ENCODE measurements at places on chromosomes 4 and X.

GRCh38 chrX:262381-262909 is 18.7 kb upstream of the PLCXD1 start:
- no peak for DNase-seq

GRCh38 chrX:120468071-120468470 is 1.0 kb downstream of the LAMP2 start:
- DNase-seq = no peak

DNA sequence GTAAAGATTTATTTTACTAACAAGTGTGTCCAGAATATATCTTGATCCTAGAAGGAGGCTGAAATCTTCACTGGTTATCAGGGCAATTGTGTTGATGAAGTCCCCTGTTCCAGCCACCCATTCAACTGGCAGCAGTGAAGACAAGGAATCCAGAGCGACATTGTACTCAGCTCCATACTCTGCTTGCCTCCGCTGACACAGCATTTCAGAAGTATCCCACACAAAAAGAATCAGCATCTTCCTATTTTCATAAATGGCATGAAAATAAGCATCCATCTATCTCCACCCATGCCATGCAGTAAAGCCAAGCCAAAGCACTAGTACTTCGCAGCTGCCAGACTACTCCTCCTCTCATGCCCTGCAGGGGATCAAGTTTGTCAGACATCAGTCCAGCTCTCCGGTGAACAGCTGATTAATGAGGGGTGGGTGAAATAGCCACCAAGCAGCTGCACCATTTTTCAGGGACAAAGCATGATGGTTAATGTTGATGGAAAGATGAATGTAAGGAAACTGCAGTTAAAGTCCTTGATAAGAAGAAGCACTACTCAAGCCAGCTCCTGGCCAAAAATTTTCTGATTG is 54.0 kb downstream of the COL25A1 start:
- DNase-seq = no peak

DNA sequence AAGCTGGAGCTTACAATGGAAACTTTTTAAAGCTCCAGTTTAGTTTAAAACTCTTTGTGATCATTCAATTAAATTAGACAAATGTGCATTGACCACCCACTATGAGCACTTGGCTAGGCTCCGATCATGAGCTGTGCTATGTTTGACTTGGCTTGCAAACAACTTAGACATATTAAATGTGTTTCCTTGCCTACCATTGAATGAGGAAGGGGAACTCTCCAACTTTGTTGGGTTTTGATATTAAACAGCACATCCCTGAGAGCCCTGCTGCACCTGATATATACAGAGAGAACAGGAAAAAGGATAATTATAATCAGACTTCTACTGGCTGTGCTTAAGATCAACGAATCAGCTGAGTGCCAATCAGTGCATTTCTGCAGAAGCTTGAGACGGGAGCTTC is 71.4 kb upstream of the ADGRL3 start:
- DNase-seq = no peak

DNA sequence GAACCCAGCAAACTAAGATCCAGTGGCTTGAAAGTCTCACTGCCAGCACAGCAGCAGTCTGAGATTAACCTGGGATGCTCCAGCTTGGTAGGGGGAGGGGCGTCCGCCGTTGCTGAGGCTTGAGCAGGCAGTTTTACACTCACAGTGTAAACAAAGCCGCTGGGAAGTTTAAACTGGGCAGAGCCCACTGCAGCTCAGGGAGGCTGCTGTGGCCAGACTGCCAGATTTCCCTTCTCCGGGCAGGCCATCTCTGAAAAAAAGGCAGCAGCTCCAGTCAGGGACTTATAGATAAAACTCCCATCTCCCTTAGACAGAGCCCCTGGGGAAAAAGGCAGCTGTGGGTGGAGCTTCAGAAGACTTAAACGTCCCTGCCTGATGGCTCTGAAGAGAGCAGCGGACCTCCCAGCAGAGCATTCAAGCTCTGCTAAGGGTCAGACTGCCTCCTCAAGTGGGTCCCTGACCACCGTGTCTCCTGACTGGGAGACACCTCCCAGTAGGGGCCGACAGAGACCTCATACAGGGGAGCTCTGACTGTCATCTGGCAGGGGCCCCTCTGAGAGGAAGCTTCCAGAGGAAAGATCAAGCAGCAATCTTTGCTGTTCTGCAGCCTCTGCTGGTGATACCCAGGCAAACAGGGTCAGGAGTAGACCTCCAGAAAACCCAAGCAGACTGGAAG is 45.1 kb upstream of the CDX4 start:
- DNase-seq = no peak

DNA sequence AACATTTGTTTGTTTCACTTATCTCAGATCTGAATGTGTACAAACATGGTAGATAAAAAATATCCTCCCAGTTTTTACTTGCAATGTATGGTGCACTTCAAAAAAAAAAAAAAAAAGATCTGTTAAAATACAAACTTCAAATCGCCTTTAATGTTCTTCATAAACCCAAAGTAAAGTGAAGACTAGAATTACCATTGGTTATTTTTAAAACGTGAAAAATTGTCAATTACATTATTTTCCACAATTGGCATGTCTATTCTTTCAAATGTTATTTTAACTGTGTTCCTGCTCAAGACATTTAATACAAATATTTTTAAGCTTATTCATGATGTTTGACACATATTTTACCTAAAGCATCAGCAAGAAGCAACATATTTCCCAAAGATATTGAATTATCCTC is 5.0 kb downstream of the NKX6-1 start:
- no peak for DNase-seq

DNA sequence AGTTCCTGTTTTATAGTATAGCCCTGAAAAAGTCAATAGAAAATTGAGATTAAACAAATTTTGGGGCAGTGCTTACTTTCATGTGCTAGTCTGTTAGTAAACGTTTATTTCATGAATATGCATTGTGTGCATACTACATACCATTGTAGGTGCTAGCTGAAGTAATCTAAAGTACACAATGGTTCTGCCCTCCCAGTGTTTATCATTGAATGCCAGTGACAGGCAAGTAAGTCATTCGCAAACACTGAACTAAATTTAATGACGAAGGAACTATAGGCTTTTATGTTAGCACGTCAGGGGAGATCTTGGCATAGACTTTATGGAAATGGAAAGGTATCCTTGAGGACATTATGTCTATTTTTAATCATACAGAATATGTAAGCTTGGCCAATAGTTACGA is 426.9 kb upstream of the EPHA5 start:
- DNase-seq = no peak

- no peak for DNase-seq
Observed at GRCh38 chr4:48275686-48276085, 6.0 kb upstream of the TEC start.

DNA sequence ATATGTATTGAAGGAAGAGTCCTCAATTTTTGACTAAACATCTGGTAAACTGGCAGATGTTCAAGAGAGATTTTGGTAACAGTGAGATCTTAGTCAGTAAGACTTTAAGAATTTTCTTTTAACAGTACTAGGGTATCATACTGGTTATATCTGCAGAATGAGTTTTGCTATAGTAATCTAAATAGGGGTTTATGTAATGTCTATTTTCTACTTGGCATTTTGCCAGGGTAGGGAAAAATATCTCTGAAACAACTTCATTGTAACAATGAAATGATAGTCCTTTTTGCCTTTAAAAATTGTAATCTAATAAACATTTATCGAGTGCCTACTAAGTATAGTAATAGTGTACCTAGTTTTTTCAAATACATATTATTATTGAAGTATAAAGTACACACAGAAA is 32.1 kb downstream of the XK start:
- no peak for DNase-seq

DNA sequence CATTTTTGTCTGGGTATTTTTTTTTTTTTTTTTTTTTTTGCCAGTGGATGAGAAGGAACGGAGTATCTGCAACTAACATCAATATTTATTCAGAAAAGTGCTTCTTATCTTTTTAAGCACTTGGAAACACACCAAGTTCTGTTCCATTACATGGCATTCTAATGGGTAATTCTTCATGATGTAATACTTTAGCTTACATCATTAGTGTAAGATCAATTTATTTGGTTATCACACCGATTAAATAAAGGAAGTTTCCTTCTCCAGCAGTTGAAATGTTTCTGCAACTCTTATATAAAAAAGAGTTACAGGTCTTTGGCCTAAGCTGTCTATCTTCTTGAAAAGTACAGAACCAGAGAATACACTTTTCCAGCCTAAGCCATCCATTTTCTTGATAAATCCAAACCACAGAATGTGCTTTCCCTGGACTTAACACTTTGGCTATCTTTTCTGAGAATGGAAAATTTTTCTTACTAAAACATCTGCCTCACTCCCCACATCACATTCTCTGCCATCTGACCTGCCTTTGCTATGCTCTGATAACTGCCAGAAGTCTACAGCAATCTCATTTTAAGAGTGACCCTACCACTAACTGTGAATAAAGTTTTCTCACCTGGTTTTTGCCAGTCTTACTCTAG is 191.9 kb upstream of the MAB21L2 start:
- no peak for DNase-seq

DNA sequence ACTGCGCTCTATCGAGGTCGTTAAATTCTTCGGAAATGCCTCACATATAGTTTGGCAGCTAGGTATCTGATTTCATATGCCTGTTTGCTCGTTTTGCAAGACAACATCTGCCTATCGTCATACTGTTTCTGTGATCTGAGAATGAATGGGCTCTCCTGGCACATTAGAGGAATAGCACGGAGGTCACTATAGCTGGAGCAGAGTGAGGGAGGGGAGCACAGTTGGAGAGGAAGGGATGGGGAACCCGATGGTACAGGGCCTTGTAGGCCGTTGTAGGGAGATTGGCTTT is 552 bp downstream of the IKBKG start:
- no peak for DNase-seq

DNA sequence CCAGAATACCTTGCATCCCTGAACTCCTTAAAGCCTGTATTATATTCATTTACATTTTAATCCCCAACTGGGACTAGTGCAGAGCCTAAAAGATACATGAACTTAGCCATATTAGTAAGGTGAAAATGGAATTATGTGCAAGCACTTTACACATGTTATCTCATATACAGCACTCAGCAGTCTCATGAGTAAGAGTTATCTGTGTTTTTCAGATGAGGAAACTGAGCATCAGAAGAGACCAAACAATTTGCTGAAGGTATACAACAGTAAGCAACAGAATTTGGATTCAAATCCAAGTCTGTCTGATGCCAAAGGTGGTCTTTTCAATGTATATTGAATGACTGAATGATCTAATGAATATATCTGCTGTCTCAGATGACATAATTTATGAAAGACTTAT is 12.3 kb downstream of the ATP7A start:
- DNase-seq = no peak

DNA sequence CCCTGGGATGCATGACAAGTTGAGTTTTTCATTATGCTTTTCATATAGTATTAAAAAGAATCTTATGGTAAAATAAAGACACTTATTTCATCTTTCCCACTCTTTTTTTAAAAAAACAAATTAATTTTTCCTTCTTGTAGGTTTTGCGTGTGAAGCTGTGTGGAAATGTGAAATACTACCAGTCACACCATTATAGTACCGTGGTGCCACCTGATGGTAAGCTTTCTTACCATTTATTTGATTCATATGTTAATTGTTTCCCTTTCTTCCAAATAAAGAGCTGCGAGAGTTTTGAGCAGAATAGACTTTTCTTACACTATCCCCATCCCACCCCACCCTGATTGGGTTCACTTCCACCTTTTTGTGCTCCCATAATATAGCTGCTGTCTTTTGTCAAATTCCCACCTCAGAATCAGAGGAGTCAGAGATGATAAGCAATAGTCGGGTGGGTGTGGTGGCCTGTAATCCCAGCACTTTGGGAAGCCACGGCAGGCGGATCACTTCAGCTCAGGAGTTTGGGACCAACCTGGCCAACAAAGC is 44.3 kb downstream of the CASP6 start:
- DNase-seq = no peak

DNA sequence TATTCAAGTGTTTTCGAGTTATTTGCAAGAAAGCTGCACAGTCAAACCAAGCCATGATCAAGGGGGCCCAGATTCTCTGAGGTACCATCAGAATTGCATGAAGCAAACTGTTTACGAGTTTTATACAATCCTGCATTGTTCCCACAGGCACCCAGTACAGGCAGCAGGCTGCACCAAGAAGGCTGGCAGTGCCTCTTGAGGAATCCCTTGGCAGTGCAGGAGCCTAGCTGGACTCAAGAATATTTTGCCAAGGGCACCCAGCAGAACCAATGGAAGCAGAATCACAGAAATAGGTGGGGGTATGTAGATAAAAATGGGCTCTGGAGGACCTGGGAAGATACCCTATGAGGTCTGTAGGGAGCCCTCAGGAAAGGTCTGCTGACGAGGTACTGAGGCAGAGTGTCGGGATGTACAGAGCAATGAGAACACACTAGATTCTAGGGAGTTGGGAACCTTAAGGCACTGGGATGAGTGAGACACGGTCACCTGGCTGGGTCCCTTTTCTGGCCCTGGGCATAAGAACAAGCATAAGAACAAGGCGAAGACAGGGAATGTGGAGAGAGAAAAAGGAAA is 2.5 kb upstream of the PLP1 start:
- DNase-seq = peak; percentile 37

- no peak for DNase-seq
Observed at GRCh38 chrX:79281775-79282174, 85.4 kb downstream of the ITM2A start.

DNA sequence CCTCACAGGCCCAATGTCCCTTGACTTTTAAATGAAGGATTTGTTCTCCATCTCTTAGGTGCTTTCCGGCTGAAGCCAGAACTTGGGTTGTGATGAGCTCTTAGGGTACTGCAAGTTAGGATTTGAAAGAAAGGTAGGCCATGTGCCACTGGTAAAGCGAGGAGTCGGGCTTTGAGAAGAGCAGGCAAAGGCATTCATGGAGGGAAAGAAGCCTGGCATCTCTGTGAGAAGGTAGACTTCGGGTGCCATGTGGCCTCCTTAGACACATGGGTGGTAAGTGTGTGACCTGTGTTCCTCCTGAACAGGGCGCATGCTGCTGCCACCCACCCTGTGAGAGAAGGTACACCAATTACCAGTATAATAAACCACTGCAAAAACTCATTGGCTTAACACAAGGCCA is 102.9 kb downstream of the GATB start:
- DNase-seq = no peak

DNA sequence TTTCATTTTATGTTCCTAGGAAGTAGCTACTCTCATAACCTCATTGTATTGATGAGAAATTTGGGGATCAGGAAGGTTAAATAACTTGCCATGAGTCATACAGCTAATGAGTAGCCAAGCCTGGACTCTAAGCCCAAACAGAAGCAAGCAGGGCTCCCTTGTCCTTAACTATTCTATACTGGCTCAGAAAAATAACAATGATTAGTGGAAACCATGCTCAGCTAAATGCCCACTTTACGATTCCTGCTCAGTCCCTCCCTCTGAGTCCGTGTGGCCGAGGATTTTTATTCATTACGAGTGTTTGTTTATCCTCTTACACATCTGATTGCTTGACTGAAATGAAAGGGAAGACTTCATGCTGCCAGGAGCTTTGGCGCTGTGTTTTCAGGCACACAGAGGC is 100.9 kb downstream of the SLC34A2 start:
- no peak for DNase-seq

GRCh38 chr4:54823616-54824015 is 165.9 kb downstream of the KIT start:
- DNase-seq = no peak

DNA sequence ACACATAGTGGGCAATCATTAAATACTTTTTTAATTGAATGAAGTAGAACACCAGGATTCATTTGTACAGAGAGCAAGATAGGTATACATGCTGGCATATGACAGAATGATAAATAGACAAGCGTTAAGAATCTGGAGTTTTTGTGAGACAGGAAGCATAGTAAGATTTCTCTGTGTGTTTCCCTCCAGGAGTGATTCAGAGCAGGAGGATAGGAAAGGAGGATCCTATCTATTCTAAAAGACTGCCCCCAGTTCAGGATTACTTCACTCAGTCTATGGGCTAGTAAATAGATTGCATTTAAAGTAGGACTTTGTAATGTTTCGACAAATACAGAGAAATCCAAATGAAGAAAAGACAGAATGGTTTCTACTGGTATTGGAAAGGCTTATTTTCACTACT is 423.7 kb downstream of the PDGFC start:
- DNase-seq = no peak

Data from SW480 (cell line).